Fibroblast of lung (primary cell): ENCODE measurements at places on chromosomes 1 and 21. TPM values are rescaled to one million over a fixed set of nuclear protein-coding genes. Genes with fewer than 3 reads are reported as not detected.

Gene LRRC7
- not detected in 2 replicates for total RNA-seq

Gene NOS1AP
- under 0.01 and 0.17 TPM in 2 replicates for total RNA-seq

Gene LAMC1
- 408 and 477 TPM in 2 replicates for total RNA-seq

Gene BATF3
- 3.3 and 6.8 TPM in 2 replicates for total RNA-seq

Gene SYT14
- total RNA-seq: 0.26 and 0.99 TPM in 2 replicates

Gene EVA1C
- 4.4 and 4.6 TPM in 2 replicates for total RNA-seq

Gene ZNF683
- not detected in 2 replicates for total RNA-seq

Gene ACOT11
- 0.77 and 2.5 TPM in 2 replicates for total RNA-seq

Gene BCAR3
- 34.4 and 35.2 TPM in 2 replicates for total RNA-seq

Gene NGF
- total RNA-seq: 4.0 and 8.5 TPM in 2 replicates

Gene B3GALT2
- total RNA-seq: under 0.01 and 1.3 TPM in 2 replicates

Gene RNF186
- total RNA-seq: not detected in 2 replicates

- H3K4me1 ChIP-seq: no peaks in the 10 kb centered on the region
- no peak for DNase-seq
- H3K27me3 ChIP-seq: peaks cover 32% of the 10 kb centered on the region
- H3K36me3 ChIP-seq: no peaks in the 10 kb centered on the region
- no peak overlapping the region for H3K27ac ChIP-seq
These were observed 57.8 kb upstream of the ID3 start for GRCh38 chr1:23617084-23617521.

DNA sequence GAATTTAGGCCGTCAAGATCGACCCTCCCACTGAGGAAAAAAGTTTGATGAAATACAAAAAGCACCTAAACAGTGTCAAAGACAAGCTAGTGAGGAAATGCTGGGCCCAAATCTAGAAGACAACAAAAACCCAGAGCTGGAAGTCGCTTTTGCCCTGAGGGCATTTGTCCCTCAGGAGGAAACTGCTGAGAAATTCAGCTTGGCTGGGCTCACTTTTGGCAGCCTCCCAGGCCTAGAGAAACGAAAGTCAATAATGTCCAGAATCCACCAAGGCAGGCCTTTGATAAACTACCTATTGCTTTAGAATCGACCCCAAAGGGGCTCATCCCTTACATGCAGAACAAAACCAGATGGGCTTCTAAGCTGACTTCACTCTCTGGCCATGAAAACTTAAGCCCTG is 38.9 kb downstream of the SYT2 start:
- no peaks in the 10 kb centered on the region for H3K4me1 ChIP-seq
- no peak overlapping the region for H3K27ac ChIP-seq
- H3K4me3 ChIP-seq: no peak overlapping the region
- DNase-seq: no peak

- no peaks in the 10 kb centered on the region for H3K27me3 ChIP-seq
- H3K4me1 ChIP-seq: peaks cover 14% of the 10 kb centered on the region
These were observed 150.8 kb downstream of the TGFB2 start for GRCh38 chr1:218495931-218496330.

- H3K27me3 ChIP-seq: no peaks in the 10 kb centered on the region
- no peaks in the 10 kb centered on the region for H3K36me3 ChIP-seq
- H3K4me3 ChIP-seq: no peak overlapping the region
- no peak overlapping the region for H3K27ac ChIP-seq
- H3K4me1 ChIP-seq: no peaks in the 10 kb centered on the region
These were observed 37.3 kb upstream of the ASB17 start for GRCh38 chr1:75969550-75969949.

GRCh38 chr1:17531682-17532487 is 7.6 kb upstream of the ARHGEF10L start:
- H3K27ac ChIP-seq: no peak overlapping the region
- peak; percentile 52 for DNase-seq
- H3K4me1 ChIP-seq: no peaks in the 10 kb centered on the region
- H3K4me3 ChIP-seq: no peak overlapping the region
- no peaks in the 10 kb centered on the region for H3K36me3 ChIP-seq
- H3K27me3 ChIP-seq: no peaks in the 10 kb centered on the region

DNA sequence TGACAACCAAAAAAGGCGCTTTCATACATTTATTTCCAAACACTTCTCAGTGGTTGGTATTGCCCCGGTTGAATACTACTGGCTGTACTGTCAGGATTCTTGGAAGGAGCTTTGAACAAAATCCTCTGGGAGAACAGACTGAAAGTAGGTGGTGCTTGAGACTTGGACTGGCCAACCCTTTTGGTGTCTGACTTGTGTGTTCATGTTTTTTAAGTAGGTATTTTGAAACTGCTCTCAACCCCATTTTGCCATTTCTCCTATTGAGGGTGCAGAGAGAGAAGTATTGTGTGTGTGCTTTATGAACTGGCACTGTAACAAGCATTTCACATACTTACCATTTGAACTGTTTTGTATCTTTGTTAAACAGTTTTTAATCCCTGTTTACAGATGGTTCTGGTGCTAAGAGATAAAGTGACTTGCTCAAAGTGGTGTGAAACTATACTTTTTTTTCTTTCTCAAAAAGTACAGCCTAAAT is 21.2 kb downstream of the ARID1A start:
- H3K27me3 ChIP-seq: no peaks in the 10 kb centered on the region
- DNase-seq: no peak
- H3K27ac ChIP-seq: no peak overlapping the region
- H3K4me3 ChIP-seq: no peak overlapping the region

- no peaks in the 10 kb centered on the region for H3K36me3 ChIP-seq
- DNase-seq: peak; percentile 79
- H3K27ac ChIP-seq: no peak overlapping the region
- H3K4me1 ChIP-seq: no peaks in the 10 kb centered on the region
- no peak overlapping the region for H3K4me3 ChIP-seq
- no peaks in the 10 kb centered on the region for H3K27me3 ChIP-seq
These were observed 123.2 kb downstream of the DPYD start for GRCh38 chr1:97797403-97798183.

- peak overlapping the region; percentile 80 for H3K4me3 ChIP-seq
- H3K36me3 ChIP-seq: no peaks in the 10 kb centered on the region
- DNase-seq: no peak
- H3K27me3 ChIP-seq: peaks cover under 1% of the 10 kb centered on the region
These were observed 908 bp upstream of the ELK4 start for GRCh38 chr1:205632669-205633169.

DNA sequence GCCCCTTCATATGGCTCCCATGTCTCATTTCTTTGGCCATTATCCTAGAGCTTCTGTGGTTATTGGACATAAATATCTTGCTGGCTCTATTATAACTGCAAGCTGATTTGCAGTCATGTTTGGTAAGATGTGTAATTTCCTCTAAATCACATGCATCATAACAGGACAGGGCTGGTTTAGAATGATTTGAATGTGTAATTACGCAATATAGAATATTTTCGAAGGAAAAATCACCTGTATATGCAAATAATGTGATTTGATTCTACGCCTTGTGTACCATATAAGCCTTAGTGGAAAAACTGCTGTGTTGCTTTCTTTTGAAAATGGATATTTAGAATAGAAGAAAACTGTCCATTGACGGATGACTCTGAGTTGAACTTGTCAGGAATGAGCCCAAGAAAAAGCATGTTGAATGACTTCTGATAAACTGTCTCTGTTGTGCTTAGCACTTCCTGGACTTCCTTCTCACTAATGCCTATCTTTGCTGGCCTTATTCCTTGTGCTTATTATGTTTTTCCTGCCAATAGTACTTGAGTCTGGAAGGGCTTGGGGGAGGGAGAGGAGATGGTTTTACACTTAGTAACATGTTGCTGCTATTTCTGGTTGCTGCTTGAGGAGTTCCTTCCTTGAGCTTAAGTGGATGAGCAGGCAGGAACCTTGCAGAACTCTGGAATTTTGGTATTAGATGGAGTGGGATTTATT is 6.5 kb downstream of the CACHD1 start:
- no peaks in the 10 kb centered on the region for H3K36me3 ChIP-seq
- H3K27ac ChIP-seq: no peak overlapping the region
- peaks cover 2% of the 10 kb centered on the region for H3K4me1 ChIP-seq
- no peaks in the 10 kb centered on the region for H3K27me3 ChIP-seq
- peak; percentile 94 for DNase-seq
- H3K4me3 ChIP-seq: no peak overlapping the region

GRCh38 chr1:99808391-99809115 is 41.6 kb upstream of the AGL start:
- H3K27ac ChIP-seq: no peak overlapping the region
- no peak overlapping the region for H3K4me3 ChIP-seq
- H3K36me3 ChIP-seq: no peaks in the 10 kb centered on the region
- no peaks in the 10 kb centered on the region for H3K4me1 ChIP-seq
- peaks cover 18% of the 10 kb centered on the region for H3K27me3 ChIP-seq

GRCh38 chr1:224182057-224182865 is 779 bp upstream of the DEGS1 start:
- no peak for DNase-seq
- H3K4me1 ChIP-seq: no peaks in the 10 kb centered on the region
- no peaks in the 10 kb centered on the region for H3K36me3 ChIP-seq

GRCh38 chr1:224670506-224670905 is 54.4 kb downstream of the CNIH3 start:
- no peaks in the 10 kb centered on the region for H3K36me3 ChIP-seq
- peaks cover 3% of the 10 kb centered on the region for H3K4me1 ChIP-seq
- H3K27me3 ChIP-seq: no peaks in the 10 kb centered on the region
- no peak overlapping the region for H3K27ac ChIP-seq
- no peak overlapping the region for H3K4me3 ChIP-seq
- DNase-seq: peak; percentile 46

DNA sequence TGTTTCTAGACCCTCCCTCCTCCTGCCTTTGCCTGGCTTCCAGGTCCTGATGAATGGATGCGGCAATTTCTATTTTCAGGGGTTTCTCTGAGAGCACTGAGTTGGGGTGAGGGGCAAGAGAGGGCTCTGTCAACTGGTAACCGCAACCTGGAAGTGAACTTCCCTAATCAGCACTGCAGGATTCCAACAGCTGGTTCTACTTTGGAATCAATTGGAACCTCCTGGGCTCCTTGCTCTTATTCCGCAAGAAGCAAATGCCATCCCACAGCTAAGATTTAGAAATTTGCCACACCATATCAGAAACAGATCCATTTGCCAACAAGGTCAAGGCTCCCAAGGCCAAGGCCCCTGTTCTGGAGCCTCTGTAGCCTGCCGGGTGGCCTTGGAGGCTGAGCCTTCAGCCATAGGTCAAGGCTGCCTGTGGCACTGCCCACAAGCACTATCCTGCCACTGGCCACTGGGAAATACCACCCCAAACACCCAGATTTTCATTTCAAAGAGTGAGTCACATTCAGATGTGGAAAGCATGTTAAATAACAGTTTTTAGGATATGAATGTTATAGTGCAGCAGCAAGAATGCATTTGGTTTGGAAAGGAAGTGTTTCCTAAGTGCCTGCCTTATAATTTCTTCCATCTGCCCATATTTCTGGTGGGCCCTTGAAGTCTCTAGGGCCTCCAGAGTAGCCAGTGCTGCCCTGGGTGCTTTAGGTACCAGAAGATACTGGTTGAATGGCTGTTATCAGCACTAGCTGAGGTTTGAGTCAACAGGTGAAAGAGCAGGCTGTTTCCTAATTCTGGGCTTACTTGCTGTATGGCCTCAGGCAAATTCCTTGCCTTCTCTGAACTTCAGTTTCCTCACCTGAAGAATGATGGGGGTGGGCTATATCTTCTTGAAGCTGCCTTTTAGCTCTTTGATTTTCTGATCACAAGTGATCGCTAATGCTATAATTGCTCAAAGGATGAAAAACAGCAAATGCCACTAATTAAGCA is 56.3 kb upstream of the JUN start:
- H3K4me1 ChIP-seq: peaks cover 5% of the 10 kb centered on the region
- no peak overlapping the region for H3K27ac ChIP-seq
- DNase-seq: peak; percentile 45
- H3K4me3 ChIP-seq: no peak overlapping the region
- H3K27me3 ChIP-seq: no peaks in the 10 kb centered on the region

DNA sequence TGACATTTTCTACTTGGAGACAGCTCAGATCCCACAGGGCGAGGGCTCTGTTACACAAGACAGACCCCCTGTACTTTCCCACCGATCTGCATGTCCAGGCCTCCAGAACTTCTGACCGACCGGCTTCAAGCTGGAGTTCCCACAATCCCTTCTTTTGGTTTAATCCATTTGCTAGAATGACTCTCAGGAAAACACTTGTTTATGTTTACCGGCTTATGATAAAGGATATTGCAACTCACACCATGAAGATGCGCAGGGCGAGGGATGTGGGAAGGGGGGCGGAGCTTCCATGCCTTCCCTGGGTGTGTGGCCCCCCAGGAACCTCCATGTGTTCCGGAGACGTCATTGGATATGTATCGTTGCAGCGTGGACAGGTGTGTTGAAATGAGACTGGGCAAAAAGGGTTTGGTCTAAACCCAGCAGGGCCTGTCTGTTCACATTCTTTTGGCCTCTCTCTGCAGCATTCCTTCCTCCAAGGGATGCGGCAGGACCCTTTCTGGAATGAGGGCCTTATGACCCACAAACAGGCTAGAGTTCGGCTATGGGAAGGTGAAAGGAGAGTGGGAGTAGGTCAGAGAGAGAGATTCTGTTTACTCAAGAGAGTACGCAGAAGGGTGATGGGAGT is 7.5 kb upstream of the IGSF5 start:
- H3K4me3 ChIP-seq: no peak overlapping the region
- no peaks in the 10 kb centered on the region for H3K36me3 ChIP-seq
- H3K27ac ChIP-seq: no peak overlapping the region
- no peaks in the 10 kb centered on the region for H3K27me3 ChIP-seq
- no peak for DNase-seq

DNA sequence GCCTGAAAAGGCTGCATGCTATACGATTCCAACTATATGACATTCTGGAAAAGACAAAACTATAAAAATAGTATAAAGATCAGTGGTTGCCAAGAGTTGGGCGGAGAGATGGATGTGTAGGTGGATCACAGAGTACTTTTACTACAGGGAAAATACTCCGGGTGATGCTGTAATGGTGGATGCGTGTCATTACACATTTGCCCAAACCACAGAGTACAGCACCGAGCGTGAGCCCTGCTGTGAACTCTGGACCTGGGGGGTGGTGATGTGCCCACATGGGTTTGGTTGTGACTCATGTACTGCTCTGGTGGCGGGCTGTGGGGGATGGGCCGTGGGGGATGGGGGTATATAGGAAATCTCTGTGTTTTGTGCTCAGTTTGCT is 162.7 kb upstream of the COL6A1 start:
- peak; percentile 91 for DNase-seq
- H3K36me3 ChIP-seq: no peaks in the 10 kb centered on the region
- H3K27ac ChIP-seq: no peak overlapping the region

- no peaks in the 10 kb centered on the region for H3K27me3 ChIP-seq
- no peak overlapping the region for H3K4me3 ChIP-seq
- DNase-seq: peak; percentile 30
- no peak overlapping the region for H3K27ac ChIP-seq
- H3K4me1 ChIP-seq: peaks cover 4% of the 10 kb centered on the region
These were observed 36.8 kb downstream of the UBE2U start for GRCh38 chr1:64240206-64240605.

GRCh38 chr1:203777596-203777995 is 12.6 kb downstream of the LAX1 start:
- H3K4me1 ChIP-seq: no peaks in the 10 kb centered on the region
- H3K4me3 ChIP-seq: no peak overlapping the region
- H3K36me3 ChIP-seq: no peaks in the 10 kb centered on the region
- no peaks in the 10 kb centered on the region for H3K27me3 ChIP-seq
- H3K27ac ChIP-seq: no peak overlapping the region
